HepG2 (cell line): ENCODE measurements at places on chromosomes 1 and 21. TPM values are rescaled to one million over a fixed set of nuclear protein-coding genes. Genes with fewer than 3 reads are reported as not detected.

DNA sequence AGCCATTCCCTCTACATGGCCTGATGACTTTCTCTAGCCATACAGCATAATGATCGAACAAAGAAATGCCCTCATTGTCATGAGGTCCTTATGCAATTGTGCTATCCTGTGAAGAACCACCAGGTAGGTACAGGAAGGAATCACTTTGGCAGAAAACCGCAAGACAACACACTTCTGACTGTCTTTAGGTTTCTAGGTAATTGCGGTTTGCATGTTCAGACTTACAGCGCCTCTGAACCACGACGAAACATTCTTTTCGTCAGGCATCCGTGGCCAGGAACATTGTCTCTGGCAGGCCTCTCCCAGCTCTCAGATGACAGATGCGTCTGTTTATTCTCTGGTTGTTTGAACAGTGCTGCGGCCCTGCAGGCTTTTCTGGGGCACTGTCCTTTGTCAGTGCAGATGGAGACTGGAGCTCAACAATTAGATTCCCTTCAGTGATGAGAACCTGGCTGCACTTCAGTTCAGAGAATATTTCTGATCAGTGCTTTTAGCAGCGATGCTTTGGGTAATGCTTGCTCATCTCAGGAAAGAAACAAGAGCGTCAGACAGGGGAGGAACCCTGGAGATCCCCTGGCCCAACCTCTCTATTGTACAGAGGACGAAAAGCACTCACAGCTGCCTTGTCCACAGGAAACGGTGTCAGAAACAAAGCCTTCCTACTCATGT is 63.4 kb downstream of the B3GALT5 start:
- DNase-seq = peak; percentile 17

- DNase-seq = no peak
Observed at GRCh38 chr1:26711777-26712176, 16.0 kb downstream of the ARID1A start.

- DNase-seq = no peak
Observed at GRCh38 chr1:200967693-200968468, 55.6 kb downstream of the KIF21B start.

GRCh38 chr1:160876311-160876710 is 8.7 kb downstream of the ITLN1 start:
- no peak for DNase-seq

GRCh38 chr21:20949884-20950283 is 48.3 kb upstream of the NCAM2 start:
- DNase-seq = no peak

The NEGR1 gene
- total RNA-seq = not detected in 2 replicates

GRCh38 chr1:214397497-214397896 is 116.5 kb downstream of the SMYD2 start:
- DNase-seq = no peak

DNA sequence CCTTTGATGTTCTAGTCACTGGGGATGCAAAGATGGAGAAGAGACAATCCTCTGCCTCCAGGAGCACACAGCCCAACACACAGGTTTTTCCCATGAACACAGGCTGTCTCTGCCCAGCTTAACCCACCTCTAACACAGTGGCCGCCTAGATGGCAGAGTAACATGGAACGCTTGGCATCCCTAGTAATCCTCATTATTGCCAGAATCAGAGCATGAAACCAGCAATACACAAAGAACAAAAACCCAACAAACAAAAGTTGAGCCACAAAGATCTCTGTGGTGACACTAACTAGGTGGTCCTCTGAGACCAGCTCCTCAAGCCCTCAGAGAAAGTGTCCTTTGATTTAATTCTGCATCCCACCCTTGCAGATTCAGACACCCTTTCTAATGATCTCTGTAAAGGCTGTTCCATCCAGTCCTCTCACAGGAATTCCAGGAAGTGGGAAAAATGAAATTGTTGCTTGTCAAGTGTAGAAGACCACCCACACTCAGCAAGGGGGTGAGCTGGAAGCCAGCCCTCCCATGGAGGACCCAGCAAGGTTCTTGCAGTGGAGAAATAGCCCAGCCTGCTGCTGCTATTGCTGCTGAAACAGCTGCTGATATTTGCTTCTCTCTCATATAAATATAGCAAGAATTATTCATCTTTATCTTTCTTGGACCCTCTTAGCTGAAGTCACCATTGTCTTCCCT is 7.4 kb upstream of the ATP2B4 start:
- DNase-seq = no peak

DNA sequence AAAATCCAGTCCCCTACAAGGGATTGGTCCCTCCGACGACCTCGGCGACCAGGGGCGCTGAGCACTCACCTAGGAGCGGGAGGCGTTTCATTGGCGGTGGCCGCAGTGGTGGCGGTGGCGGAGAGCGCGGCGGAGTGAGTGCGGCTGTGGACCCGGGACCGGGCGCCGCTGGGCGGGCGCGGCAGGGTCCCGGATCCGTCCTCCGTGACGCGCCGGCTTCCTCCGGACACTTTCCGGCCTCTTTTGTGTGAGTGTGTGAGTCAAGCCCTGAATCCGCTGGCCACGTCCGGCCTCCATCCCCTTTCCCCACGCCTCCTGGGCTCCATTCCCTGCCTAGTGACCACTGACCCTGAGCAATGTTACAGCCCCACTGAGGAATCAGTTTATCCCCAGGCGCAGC is at the start of gene ADGRL4:
TSS of gene ADGRL4 (minus strand) at position 167 of the 400 bp plus-strand sequence. CDS start at position 91, 76 bp downstream.
- no peak for DNase-seq

- DNase-seq = peak; percentile 85
Observed at GRCh38 chr1:234545517-234546386, 64.2 kb downstream of the IRF2BP2 start.

The NBPF9 gene
- total RNA-seq = 9.5 and 10.9 TPM in 2 replicates

- DNase-seq = no peak
Observed at GRCh38 chr1:33818071-33818470, 45.8 kb upstream of the HMGB4 start.

GRCh38 chr1:167573035-167573434 is 19.5 kb upstream of the CREG1 start:
- no peak for DNase-seq

DNA sequence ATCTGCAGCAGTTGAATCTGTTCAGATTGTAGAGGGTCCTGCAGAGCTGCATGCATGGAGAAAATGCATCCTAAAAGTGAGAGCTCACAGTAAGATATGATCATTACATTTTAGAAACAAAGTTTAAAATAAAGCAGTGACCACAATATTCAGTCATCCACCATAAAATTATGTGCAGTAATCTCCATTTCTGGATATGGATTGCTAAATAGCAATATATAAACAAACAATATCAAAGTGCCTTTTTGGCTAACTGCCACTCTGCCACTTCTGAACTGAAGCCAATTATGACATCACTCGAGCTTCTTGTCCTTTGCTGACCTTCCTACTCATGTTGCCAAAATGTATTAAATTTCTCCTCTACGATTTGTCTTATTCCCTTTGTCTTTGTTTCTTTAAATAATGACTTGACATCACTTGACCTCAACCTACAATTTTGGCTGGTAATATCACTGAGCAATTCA is 262.0 kb upstream of the CXADR start:
- DNase-seq = no peak

- no peak for DNase-seq
Observed at GRCh38 chr1:22197644-22198043, 54.7 kb upstream of the WNT4 start.

DNA sequence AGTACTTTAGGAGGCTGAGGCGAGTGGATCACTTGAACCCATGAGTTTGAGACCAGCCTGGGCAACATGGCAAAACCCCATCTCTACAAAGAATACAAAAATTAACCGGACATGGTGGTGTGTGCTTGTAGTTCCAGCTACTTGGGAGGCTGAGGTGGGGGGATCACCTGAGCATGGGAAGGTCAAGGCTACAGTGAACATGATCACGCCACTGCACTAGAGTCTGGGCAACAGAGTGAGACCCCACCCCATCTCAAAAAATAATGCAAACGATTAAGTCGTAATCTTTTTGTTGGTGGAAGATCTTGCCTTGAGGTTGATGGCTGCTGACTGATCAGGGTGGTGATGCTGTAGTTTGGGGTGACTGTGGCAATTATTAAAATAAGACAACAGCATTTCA is 6.3 kb downstream of the RCAN3 start:
- DNase-seq = no peak

The MNDA gene
- not detected in 2 replicates for total RNA-seq

The C4BPA gene
- total RNA-seq = 18.7 and 32.1 TPM in 2 replicates

The RGS21 gene
- total RNA-seq = not detected in 2 replicates

GRCh38 chr21:44603109-44603875 is 2.9 kb downstream of the KRTAP10-7 start:
- no peak for DNase-seq

The CYP4A22 gene
- not detected in 2 replicates for total RNA-seq

The C1orf226 gene
- 4.7 and 7.2 TPM in 2 replicates for total RNA-seq

- no peak for DNase-seq
Observed at GRCh38 chr1:212951947-212952640, 1.8 kb downstream of the VASH2 start.

The TENT5C gene
- total RNA-seq = 0.02 and 0.04 TPM in 2 replicates

- peak; percentile 21 for DNase-seq
Observed at GRCh38 chr1:172826096-172826741, 167.3 kb downstream of the FASLG start.

The KIF2C gene
- 53.7 and 72.9 TPM in 2 replicates for total RNA-seq

The GJB3 gene
- not detected in 2 replicates for total RNA-seq

DNA sequence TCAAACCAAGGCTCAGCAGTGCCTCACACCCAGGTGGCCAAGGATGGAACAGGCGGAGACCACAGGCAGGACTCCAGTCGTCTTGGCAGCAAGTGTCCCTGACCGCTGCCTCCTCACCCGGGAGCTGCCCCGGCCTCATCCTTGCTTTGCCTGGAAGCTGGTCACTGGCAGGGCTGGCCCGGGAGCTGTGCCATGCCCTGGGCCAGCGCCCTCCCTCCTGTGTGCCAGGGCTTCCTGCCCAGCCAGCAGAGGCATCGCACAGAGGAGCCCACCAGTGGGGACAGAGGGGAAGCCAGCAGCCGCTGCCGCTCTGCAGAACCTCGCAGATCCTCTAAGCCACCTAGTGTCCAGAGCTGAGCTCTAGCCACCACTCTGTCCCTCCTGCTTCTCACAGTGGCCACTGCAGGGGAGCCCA is 7.8 kb downstream of the CASZ1 start:
- peak; percentile 33 for DNase-seq

GRCh38 chr1:78560811-78561210 is 59.4 kb upstream of the IFI44L start:
- DNase-seq = no peak

The CD48 gene
- total RNA-seq = not detected in 2 replicates
